ENCODE measurements at places on chromosomes 6 and 20. TPM values are rescaled to one million over a fixed set of nuclear protein-coding genes. Genes with fewer than 3 reads are reported as not detected.

GRCh38 chr6:27777126-27777525, 135.1 kb downstream of the OR2B2 start:
- no peaks in the 10 kb centered on the region for H3K27me3 ChIP-seq
- no peak for DNase-seq
- H3K4me1 ChIP-seq = no peaks in the 10 kb centered on the region
- no peaks in the 10 kb centered on the region for H3K36me3 ChIP-seq

DNA sequence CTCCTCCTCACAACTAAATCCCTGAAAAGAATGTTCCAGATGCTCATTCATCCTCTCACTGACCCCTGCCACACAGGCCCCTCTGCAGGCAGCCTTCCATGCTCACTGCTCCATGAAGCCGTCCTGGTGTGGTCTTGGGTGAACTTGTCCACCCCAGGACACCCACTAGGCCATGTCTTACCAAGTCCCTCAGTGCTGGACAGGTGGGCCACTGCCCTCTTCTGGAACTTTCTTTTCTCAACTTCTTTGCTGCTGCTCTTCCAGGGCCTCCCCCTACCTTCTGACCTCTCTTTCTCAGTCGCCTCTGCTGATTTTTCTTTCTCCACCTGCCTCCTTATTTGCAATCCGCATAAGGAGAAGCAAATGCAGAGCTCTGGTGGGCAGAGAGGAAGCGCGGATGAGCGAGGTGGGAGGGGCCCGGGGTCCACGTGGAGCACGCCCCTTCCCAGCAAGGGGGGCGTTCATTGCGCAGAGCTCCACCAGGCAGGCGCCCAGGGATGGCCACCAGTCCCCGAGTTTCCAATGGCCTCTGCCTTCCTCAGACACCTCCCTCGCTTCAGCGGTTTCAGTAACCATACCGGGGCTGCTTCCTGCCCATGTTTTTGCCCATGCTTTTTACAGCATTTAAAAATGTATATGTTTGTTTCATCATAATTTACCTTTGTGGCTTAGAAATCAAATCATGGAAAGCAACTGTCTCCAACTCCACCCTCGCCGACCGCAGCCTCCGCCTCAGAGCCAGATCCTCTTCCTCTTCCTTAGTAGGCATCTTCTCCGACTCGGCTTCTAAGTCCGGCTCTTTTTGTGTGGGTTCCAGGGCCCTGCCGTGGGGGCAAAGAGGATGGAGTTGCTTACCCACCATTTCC, 129.6 kb downstream of the ZDHHC14 start:
- no peaks in the 10 kb centered on the region for H3K27me3 ChIP-seq
- no peaks in the 10 kb centered on the region for H3K36me3 ChIP-seq
- no peak overlapping the region for H3K27ac ChIP-seq
- DNase-seq = no peak
- no peaks in the 10 kb centered on the region for H3K4me1 ChIP-seq
- no peak overlapping the region for H3K4me3 ChIP-seq

DNA sequence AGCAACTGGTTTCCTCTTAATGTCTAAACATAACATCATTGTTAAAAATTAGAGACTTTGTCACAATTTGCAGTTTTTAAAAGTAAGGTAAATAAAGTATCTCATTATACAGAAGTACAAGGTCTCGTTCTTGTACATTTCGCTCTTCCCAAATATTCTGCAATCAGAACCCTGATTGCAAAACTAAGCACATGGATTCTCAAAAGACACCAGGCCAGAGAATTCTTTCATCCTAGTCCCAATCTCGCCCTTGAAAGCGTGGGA, 355 bp upstream of the AKAP7 start:
- H3K4me1 ChIP-seq = peaks cover 21% of the 10 kb centered on the region
- H3K27ac ChIP-seq = peak overlapping the region; percentile 92
- no peaks in the 10 kb centered on the region for H3K27me3 ChIP-seq
- DNase-seq = no peak
- peak overlapping the region; percentile 96 for H3K4me3 ChIP-seq
- H3K36me3 ChIP-seq = no peaks in the 10 kb centered on the region

DNA sequence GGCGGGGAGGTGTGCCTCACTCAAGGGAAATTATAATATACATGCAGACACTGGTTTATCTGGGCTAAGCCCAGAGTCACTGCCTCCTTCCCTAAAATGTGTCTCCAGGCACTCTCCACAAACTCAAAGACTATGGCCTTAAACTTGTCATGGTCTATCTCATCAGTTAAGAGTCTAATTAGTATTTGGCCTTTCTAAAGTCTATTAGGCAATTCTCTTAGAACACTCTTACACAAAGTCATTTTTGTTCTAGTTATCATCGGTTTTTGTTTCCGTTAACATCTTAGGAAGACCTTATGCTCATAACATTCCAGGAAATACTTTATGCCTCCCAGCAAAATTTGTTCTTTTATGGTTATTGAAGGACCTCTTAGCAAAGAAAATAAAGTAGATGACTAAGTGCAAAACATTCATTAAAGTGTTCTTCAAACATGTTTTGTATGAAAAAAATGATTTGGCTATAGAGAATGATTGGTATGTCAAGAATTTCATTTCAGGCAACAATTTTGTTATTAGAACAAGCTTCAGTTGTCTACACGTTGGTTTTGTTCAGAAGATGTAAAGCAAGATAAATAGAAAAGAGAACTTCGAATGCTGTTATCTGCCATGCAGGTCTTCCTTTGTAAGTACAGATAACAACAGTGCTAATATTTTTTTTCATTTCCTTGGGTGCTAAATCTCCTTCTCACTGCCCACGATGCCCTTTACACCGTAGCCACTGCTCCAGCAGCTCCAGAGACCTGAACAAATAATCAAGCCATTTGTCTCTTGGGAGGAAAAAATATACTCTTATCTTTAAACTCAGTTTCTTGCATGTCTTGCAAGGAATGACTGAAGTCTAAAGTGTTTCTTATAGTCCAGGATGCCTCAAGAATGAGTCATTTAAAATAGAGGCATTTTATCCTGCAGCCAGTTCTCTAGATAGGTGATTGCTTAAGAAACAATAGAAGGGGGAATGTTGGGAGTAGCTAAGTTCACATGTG, 170.4 kb downstream of the HTR1B start:
- H3K4me1 ChIP-seq = no peaks in the 10 kb centered on the region
- H3K36me3 ChIP-seq = no peaks in the 10 kb centered on the region
- no peak overlapping the region for H3K4me3 ChIP-seq
- H3K27me3 ChIP-seq = no peaks in the 10 kb centered on the region

DNA sequence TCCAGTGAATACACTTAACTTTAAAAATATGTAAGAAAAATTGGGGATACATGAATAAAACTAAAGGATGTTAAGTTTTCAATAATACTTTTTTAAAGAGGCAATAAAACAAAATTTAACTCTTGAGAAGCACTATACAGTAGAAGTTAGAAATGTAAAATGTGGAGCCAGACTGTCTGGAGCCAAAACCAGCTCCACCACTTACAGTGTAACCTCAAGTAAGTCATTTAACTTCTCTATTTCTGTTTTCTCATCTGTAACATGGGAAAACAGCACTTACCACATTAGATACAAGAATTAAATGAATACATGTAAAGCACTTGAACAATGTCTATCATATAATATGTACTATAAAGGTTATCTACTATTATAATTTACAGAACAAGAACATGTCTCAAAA, 6.7 kb downstream of the ATG5 start:
- no peak overlapping the region for H3K4me3 ChIP-seq
- no peak overlapping the region for H3K27ac ChIP-seq
- H3K4me1 ChIP-seq = peaks cover 5% of the 10 kb centered on the region

Gene GLYATL3
- polyA plus RNA-seq = not detected
